ENCODE measurements at places on chromosomes 11 and 22.

- DNase-seq, result no peak
These were observed 154.5 kb downstream of the OR4C45 start for GRCh38 chr11:50187220-50187619.

GRCh38 chr11:117071344-117071787 is 26.9 kb downstream of the SIK3 start:
- no peak for DNase-seq

DNA sequence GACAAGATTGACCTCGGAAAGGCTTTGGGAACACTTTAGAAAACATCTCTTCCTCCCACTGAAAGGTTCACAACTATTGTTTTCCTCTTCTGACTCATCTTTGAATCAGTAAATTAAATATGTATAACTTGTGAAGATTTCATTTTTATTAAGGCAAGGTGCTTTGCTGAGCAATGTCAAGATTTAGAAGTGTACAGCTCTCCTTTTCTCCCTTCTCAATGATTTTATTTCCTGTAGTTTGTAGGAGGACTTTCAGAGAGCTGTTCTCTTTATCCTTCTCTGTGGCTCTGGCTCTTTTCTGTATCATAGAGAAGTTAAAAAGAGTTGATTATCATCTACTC is 594.2 kb downstream of the METTL15 start:
- no peak for DNase-seq

DNA sequence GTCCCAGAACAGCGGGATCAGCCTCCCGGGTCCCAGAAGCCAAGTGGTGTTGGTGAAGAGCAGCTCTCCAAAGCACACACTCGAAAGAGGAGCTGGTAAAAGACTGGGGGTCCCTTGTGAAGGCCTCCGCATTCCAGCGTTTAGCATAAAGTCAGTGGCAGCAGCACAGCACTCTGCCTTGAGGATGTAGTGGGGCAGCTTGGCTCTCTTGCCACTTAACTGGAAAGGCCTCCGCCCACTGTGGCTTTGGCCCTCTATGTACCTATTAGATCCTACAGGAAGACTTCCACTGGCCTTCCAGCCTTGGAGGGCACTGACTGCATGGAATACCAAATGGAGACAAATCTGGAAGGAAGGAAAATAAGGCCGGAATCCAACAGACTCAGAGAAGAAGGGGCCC is 1455.3 kb downstream of the BRD1 start:
- DNase-seq, result no peak

GRCh38 chr11:14336507-14337503 is 22.2 kb downstream of the RRAS2 start:
- DNase-seq, result peak; percentile 41

DNA sequence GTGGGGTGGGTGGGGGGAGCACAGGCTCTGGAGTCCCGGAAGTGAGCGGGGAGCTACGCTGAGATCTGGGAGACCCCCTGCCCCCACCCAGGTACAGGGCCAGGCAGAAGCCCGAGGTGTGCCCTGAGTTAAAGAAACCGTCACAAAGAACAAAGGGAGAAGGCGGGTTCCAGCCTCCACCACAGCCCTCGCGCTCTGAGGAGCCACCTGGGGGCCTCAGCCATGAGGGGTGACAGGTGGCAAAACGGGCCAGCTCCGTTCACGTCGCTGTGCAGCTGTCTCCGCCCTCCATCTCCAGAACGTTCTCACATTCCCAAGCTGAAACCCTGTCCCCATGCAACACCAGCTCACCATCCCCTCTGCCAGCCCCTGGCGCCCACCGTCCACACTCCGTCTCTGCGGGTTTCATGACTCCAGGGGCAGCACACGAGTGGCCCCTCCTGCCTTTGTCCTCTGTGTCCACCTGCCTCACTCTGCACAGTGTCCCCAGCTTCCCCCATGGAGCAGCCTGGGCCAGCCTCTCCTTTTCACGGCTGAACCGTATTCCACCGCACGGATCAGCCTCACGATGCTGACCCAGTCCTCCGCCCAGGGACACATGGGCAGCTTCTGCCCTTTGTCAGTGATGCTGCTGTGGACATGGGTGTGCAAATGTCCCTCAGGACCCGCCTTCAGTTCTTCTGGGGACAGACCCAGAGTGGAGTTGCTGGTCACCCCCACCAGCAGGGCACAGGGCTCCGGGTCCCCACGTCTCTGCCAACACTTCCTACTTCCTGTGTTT is 1.7 kb upstream of the MUC5B start:
- DNase-seq, result no peak

DNA sequence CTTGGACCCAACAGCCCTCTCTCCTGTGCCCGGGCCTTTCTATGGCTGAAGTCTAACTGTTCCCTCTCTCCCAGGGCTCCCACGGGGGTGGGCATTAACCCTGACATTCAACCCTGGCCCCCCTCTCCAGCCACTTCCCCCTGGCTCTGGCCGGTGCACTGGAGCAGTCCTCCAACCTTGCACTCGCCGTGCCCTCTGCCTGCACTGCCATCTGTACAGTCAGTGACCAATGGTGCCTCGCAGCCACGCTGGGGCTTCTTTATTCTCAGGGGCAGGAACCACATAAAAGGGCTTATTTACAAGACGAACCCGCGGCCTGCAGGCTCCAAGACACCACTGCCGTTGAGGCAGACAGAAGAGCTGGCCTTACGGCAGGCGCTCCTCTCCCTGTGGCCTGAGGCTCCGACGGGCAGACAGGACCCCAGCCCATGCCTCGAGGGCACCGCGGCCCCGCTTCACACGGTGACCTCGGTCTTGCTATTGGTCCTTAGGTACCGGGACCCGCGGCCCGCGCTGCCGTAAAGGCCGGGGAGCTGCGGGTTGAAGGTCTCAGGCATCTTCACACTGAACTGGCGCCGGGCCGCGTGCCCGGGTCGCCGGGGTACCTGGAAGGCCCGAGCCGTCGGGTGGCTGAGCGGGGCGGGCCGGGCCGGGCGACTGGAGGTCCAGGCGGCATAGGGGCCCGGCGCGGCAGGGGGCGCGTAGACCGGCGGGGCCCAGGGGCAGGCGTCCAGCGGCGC is 5.4 kb downstream of the SHISA8 start:
- no peak for DNase-seq

DNA sequence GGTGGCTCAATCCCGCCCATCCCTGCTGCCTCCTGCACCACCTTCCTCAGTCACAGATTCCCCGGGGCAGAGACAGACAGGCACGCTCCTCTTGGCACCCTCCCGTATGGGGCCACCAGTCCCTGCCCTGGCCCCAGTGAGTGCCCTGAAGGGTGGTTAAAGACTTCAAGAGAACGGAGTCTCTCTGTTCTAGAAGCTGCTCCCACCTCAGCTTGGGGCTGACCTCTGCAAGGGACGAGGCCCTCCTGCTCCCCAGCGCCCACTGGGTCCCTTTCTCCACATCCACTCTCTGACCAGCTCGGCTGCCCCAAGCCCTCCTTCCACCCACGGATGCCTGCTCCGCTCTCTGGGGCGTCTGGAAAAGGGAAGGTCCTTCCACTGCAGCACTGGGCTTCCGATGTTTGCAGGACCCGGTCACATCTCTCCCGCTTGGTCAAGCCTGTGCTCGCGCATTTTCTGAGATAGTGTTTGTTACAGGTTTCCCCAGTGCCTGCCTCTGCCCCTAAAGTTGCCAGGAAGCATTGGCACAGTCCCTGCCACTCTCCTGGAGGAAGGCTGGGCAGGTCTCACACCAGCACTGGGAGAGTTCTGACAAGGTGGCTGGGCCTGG is 1487.9 kb downstream of the TBC1D22A start:
- DNase-seq, result no peak

DNA sequence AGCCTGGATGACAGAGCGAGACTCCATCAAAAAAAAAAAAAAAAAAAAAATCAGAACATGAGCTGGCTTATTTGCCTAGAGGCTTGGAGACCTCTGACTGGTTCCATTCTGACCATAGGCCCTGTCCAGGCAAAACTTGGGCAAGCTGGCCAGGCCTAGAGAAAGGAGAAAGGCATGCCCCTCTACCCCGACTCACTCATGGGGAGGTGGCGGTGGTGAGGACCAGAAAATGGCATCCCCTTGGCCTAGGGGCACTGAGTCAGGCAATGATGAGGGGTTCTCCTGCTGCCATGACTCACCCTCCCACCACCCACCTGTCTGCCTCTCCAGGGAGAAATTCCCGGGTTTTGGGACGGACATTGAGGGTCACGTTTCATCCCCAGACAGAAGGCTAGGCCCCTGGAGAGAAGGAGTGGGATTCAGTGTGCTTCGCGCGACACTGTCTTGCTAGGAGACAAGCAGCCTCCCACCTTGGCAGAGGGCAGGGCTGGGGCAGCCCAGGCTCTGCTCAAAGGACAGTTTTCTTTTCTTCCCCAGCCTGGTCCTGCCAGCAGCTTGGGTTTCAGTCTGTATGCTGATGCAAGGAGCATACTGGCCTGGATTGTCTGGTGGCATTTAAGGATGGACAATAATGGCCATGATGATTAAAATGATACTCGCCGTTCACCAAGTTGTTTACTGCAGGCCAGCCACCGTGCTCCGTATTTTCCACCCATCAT is 17.2 kb downstream of the TOB2 start:
- DNase-seq, result no peak

GRCh38 chr22:45743687-45744086 is 72.1 kb downstream of the ATXN10 start:
- no peak for DNase-seq

Measured in activated CD4-positive, alpha-beta T cell treated with anti-CD3 and anti-CD28 coated beads, Interleukin-2, amount 50 U/mL, for 24 hours (primary cell).